ENCODE measurements at places on chromosomes 4 and X. TPM values are rescaled to one million over a fixed set of nuclear protein-coding genes. Genes with fewer than 3 reads are reported as not detected.
A peak's percentile ranks its signal among the peaks of the same experiment; 100 is the strongest.

The SPINK2 gene
- total RNA-seq = 2.0 TPM

The HSD17B13 gene
- total RNA-seq = 0.52 TPM

- H3K27ac ChIP-seq = no peak overlapping the region
- H3K4me3 ChIP-seq = no peak overlapping the region
- H3K27me3 ChIP-seq = peaks cover 9% of the 10 kb centered on the region
- peaks cover 3% of the 10 kb centered on the region for H3K4me1 ChIP-seq
- H3K36me3 ChIP-seq = no peaks in the 10 kb centered on the region
- DNase-seq = no peak
Observed at GRCh38 chr4:25943312-25943711, 29.3 kb downstream of the SMIM20 start.

- no peaks in the 10 kb centered on the region for H3K27me3 ChIP-seq
- H3K36me3 ChIP-seq = no peaks in the 10 kb centered on the region
- no peak for DNase-seq
Observed at GRCh38 chrX:44817029-44817428, 26.8 kb upstream of the DUSP21 start.

- H3K36me3 ChIP-seq = no peaks in the 10 kb centered on the region
- peak overlapping the region; percentile 78 for H3K4me3 ChIP-seq
- peaks cover 59% of the 10 kb centered on the region for H3K4me1 ChIP-seq
- H3K27ac ChIP-seq = no peak overlapping the region
Observed at GRCh38 chr4:76990288-76991080, 40.9 kb downstream of the SEPTIN11 start.
